ENCODE measurements at places on chromosomes 5 and 9.

DNA sequence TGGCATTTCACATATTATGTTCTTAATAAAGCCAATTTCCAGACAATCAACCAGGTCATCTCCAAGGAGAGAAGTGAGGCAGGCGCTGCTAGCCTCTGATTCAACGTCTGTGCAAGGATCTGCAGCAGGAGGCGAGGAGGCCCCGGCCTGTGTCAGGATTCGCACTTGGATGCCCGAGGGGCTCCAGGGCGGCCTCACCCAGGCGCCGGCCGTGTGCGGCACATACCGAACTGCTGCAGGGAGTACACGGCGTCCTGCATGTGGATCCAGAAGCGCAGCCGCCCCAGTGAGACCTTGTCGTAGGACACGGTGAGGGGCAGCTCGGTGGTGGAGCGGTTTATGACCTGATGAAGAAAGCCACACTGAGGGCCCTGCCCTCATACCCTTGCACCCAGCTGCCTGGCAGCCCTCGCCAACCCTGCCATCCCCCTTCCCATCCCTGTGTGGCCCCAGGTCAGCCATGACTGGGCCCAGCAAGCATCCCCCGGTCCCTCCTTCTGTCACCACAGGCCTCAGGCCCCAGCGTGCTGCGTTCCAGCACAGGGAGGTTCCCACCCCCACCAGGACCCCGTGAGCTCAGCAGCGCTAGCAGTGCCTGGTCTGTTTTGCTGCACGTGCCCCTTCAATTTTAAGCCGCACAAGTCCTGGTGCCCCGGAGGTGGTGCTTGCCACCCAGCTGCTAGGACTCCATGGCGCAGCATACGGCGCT lies 9.9 kb downstream of the CLPTM1L start:
- no peak for DNase-seq

DNA sequence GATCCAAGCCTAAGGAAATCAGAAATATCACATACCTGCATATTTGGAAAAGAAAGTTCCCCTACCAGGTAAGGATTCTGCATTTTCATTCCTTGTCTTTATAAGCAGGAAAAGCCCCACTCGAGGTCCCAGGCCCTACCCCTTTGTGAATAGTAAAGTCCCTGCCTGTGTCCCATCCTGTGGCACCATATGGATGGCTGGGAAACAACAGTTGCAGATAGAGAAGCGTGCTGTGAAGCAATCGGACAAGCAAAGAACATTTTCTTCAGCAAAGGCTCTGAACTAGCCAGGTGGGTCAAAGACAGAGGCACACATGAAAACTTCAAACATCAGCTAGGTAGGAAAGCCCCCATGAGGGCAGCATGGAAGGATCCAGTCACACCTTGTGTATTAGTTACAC lies 169.3 kb downstream of the NR2F1-AS1 start:
- no peak for DNase-seq

DNA sequence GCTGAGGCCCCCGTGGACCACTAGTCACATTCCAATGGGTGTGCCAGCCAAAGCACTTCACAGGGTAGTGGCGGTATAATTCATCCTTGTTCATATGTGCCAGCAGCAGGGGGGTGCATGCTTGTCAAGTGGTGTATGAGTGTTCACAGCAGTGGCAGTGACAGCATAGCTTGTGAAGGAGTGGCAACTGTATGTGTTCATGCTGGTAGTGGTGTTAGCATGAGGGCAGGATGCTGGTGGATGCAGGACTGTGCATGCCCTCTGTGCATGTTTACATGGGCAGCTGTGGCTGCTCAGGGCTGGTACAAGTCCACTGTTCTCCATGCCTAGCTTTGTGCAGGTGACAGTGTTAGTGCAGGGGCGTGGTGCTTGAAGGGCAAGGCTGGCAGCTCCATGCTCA lies 253.4 kb upstream of the DMAC1 start:
- no peak for DNase-seq

DNA sequence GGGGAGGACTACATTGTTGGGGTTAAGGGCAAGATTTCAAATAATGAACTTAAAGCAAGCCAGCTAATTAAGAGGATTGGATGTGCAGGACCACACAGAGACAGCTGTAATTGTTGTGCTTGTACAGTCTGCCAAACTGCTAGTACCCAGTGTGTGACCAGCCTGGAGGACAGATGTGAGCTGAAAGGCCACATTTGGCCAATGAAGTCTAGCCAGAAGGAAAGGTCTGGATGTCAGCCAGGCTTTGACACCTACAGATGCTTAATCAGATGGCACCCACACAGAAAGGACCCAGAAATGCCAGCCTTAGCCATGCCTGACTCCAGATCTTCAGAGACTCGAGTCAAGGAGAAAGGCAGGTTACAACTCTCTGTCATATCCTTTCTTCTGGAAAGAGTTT lies 491.1 kb downstream of the KIF4B start:
- DNase-seq = no peak

DNA sequence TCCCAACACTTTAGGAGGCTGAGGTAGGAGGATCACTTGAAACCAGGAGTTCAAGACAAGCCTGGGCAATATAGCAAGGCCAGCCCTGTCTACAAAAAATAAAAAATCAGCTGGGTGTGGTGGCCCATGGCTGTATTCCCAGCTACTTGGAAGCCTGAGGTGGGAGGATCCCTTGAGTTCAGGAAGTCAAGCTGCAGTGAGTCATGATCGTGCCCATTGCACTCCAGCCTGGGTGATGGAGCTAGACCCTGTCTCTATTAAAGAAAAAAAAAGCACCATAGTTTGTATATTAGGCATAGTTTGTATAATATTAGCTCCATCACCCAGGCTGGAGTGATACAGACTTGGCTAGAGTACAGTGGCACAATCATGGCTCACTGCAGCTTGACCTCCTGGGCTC lies 9.6 kb upstream of the NME5 start:
- DNase-seq = peak; percentile 53

DNA sequence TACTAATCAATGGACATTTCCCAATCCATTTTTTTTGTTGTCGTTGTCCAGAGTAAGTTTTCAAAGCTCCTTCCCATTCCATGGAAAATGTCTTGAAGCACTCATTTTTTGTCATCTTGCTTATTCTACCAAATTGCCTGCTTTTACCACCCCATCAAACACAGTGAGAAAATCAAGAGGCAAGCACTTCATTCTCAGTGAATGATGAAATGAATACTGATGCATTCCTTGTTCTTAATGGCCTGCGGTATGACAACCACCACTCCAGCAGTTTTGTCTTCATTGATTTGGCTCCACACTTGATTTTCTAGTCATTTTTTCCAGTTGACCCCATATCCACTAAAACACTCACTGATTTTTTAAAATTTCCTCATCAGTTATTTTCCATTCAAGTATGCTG lies 193.5 kb upstream of the ANKH start:
- DNase-seq = no peak

DNA sequence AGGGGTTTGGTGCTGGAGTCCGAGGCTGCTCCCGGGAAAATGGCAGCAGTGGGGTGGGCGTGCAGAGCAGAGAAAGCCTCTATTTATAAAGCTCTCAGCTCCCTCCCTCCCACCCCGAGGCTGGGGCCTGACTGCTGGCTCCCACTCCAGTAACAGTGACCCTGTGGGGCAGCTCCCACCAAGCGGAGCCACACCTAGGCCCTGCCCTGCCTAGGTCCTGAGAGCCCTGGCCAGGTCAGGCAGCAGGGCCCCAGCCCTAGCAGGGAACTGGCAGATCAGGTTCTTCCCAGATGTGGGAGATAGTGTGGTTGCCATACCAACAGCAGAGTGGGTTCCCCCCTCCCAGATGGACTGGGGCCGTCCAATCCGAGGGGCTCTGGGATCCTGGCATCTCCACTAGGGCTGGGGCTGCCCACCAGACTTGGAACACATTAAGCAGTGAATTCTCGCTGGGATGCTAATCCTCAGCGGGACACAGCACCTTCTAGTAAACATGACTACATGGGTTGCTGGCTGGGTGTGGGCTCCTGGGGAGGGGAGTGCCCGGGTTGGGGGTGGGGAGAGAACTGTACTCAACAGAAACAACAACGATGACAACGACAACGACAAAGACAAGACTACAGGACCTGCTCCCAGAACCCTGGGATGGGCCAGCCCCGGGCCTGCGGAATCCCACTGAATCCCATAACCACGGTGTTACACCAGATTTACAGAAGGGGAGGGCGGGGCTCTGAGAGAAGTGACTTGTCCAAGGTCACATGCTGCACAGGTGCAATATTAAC lies 1.5 kb downstream of the SH3GLB2 start:
- no peak for DNase-seq

- no peak for DNase-seq
Measured at GRCh38 chr9:124257844-124258606, at the start of gene NEK6. Gene NEK6 (plus strand): TSS chr9:124257949. CDS start chr9:124301965, 44,016 bp downstream.

- no peak for DNase-seq
Measured at GRCh38 chr5:52725808-52726207, 61.9 kb upstream of the ITGA1 start.

DNA sequence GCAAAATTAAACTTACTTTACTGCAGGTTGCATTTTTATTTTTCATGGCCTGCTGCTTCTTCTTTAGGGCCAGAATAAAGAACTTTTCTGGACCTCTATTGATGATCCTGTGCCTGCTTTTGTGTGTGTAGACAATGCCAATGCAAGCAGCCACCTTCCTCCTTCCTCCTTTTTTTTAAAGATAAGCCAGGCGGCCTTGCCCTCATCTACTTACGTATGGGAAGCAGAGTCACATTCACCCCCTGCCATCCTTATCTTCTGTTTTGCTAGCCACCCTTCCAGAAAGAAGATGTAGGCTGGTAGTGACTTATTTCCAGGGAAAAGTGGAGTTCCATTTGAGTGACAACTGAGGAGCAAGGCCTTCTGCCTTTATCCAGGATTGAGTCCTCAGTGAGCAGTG lies 122.9 kb downstream of the KDM4C start:
- DNase-seq = no peak

DNA sequence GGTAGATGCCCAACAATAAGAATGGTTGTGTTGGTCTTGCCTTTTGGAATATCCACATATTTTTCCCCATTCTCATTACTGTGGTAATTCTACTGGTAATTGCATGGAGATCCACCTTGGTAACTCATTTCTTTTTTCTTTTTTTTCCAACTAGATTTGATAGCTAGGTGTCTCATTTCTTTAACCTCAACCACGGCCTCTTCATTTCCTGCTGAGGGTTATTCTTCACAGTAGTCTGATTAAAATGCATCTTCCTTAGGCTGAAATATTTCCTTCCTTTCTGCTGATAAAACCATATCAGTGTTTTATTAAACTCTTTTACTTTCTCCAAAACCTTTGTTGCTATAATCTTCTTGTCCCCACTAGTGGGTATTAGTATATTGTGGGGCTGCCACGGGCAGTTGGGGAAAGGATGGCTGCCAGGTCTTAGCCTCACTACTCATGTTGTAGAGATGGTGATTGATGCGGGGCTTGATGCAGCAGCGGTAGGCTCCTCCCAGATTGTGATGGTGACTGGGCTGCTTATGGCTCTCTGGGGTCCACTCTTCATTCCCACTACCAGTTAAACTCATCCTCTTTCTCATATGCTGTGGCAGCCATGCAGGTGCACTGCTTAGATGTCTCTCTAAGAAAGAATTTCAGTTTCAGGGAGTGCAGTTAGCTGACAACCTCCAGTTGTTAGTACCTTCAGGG lies 35.9 kb downstream of the KIF2A start:
- no peak for DNase-seq

GRCh38 chr5:1033606-1034420 lies 25.2 kb downstream of the NKD2 start:
- no peak for DNase-seq

- no peak for DNase-seq
Measured at GRCh38 chr5:108997720-108998119, 250.0 kb downstream of the FER start.

DNA sequence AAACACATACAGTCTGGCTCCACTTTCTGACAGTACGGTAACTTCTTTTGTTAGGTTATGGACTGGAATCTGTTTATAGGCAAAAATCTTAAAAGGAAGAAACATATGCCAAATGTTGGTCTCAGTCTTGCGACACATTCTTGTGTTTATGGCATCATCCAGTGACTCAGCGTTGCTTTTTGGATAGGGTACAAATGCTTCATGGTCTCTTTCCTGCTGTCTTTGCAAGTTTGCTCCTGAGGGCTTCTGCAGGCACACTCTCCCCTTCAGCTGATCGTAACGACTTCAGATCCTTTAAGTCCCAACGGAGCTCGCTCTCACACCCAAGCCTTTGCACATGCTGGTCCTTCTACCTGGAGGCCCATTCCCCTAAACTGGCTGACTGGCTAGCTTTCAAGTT lies 23.6 kb upstream of the TNFSF8 start:
- DNase-seq = peak; percentile 29

GRCh38 chr5:163534492-163535094 lies 29.2 kb downstream of the MAT2B start:
- DNase-seq = no peak

- DNase-seq = no peak
Measured at GRCh38 chr5:66164044-66164790, 20.1 kb downstream of the SREK1 start.

DNA sequence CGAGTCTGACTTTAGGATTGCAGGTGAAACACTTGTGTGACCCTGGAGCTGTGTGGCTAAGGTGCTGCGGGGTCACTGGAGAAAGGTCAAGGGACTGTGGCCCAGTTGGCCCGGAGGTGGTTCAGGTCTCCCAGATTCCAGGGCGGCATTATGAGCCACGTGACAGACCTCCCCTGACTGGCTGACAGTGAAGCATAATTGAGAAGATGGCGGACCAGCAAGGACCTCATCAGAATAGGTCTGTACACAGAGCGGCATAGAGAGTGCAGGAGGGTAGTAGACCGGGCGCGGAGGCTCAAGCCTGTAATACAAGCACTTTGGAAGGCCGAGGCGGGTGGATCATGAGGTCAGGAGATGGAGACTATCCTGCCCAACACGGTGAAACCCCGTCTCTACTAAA lies 815 bp upstream of the ODF2 start:
- DNase-seq = no peak

GRCh38 chr5:40676613-40677343 lies 2.9 kb upstream of the PTGER4 start:
- peak; percentile 42 for DNase-seq

DNA sequence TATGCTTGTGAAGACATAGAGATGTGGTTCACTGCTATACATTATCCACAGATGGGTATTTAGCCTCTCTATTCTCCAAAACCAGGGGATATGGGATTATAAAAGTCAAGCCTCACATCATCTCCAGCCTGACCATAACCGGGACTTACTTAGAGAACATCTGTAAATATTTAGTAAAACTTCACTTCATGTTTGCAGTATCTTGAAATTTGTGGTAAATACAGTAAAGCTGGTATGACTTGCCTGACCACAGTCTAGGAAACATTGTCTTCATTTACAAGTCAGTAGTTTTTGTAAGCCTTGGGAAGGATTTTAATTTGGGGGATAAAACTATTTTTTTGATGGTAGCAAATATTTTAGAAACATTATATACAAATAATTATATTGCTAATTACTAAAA lies 64.2 kb downstream of the MAST4 start:
- no peak for DNase-seq
